ENCODE measurements at places on chromosomes 13 and 19.

DNA sequence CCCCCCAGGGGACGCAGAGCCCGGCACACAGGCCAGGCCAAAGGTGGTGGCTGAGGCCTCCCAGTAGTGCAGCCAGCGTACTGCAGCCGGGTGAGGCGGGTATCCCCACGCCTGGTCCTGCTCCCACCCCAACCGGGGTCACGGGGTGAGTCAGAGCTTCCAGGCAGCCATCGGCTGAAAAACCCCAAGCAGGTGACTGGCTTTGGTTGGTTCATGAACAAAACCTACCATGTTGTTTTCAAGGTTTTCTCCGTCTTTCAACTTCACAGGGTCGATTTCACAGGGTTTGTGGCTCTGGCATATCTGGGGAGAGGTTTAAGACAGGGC, 42.1 kb upstream of the C13orf46 start:
- no peak for DNase-seq

- no peak for DNase-seq
These were observed 302.9 kb downstream of the DCT start for GRCh38 chr13:94176561-94176960.

DNA sequence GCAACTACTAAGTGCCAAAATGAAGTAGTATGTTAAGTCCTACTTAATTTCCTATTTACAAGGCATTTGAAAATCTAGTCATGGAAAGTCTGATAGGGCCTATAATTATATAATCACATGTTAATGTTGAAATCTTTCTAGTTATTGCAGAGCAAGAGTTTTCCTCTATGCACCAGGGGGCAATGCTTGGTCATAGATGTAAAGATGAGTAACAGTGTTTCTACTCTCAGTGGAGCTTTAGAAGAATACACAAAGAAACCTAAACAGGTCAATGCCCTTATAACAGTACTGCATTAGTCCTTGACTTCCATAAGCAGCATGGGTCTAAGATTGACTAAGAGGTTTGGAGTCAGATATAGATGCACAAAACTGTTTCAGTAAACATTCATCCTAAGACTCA, 218.7 kb downstream of the KCTD12 start:
- DNase-seq, result no peak

DNA sequence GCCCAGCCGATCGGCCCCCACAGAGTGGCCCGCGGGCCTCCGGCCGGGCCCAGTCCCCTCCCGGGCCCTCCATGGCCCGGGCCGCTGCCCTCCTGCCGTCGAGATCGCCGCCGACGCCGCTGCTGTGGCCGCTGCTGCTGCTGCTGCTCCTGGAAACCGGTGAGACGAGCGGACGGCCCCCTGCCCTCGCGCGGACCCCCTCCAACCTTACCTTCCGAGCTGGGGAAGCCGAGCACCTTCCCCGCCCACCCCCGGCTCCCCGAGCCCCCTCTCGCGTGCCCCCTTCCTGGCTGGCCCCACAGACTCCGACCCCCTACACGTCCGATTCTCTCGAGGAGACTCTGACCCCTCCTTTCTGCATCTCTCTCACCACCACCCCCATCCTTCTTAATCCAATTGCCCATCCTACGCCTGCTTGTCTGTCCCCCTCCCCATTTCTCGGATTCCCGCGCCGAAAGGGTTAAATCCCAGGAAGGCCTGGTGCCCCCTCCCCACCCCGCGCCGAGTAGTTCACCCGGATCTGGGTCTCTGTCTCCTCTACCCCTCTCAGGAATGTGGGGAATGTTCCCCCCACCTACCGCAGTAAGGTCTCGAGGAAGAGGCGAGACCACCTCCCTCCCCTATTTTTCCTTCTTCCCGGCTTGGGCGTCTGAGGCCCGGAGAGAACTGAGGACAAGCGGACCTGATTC, 502 bp downstream of the NECTIN2 start:
- DNase-seq, result no peak

GRCh38 chr19:4638317-4638716, 999 bp upstream of the TNFAIP8L1 start:
- no peak for DNase-seq

DNA sequence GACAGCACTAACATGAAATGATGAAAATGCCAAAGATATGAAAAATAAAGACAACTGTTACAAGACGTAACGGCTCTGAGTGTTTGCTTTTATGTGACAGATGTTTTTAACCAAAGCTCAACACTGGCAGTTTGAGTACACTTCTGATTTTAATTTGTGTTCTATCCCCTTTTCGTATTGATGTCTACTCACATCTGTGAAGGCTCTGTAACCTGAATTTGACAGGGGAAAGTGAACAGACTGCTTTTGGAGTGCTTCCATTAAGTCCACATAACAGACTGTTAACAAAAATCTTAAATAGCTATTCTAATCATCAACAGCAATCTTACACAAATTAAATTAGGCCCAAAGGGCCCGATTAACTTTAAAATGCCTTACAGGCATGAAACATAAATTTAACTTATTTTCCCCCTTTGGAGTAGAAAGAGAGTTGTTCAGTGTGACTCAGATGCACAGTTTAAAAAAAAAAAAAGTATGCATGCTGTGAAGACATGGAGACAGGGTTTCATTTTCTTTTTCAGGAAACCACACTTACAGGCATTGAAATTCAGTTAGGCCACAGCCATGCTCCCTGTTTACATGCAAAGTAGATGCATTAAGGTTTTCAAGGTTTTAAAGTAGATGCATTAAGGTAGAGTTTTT, 16.3 kb upstream of the RNASEH2B start:
- DNase-seq, result no peak

- DNase-seq, result no peak
These were observed 119.1 kb downstream of the DLEU7 start for GRCh38 chr13:50724438-50724837.

GRCh38 chr13:112973577-112973951, 4.5 kb downstream of the MCF2L start:
- no peak for DNase-seq

- DNase-seq, result no peak
These were observed 70.8 kb downstream of the SHISA2 start for GRCh38 chr13:25981060-25981459.

DNA sequence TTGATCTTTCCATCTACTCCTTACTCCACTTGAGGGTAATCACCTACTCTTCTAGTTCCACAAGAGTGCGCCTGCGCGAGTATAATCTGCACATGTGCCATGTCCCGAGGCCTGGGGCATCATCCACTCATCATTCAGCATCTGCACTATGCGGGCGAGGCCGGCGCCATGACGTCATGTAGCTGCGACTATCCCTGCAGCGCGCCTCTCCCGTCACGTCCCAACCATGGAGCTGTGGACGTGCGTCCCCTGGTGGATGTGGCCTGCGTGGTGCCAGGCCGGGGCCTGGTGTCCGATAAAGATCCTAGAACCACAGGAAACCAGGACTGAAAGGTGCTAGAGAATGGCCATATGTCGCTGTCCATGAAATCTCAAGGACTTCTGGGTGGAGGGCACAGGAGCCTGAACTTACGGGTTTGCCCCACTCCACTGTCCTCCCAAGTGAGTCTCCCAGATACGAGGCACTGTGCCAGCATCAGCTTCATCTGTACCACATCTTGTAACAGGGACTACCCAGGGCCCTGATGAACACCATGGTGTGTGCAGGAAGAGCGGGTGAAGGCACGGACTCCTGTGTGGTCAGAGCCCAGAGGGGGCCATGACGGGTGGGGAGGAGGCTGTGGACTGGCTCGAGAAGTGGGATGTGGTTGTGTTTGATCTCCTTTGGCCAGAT, 2.7 kb upstream of the KLK2 start:
- no peak for DNase-seq

DNA sequence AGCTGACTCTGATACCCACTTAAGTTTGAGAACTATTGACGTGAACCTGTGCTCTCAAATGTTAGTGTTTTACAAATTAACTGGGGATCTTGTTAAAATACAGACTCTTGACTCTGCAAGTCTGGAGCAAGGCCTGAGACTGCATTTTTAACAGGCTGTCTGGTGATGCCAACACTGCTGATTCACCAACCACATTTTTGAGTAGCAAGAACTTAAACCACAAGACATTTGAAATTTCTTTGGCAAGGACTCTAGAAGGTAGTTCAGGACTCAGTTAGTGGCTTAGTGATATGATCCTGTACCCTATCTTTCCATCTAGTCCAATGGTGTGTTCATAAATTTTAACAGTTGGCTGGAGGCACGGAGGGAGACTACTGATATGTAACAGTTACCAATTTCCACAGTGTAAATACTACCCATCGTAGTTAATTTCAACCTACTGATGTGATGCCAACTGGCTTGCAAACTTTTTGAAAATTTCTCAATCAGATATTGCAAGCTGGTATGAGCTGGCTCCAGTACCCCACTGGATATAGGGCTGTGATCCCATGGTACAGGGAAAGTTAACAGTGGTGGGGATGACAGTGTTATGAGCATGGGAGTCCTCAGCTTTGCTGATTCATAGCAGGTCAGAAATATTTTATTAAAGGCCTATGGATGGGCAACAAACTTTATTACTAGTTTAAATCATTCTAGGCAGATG, 255.1 kb downstream of the TBC1D4 start:
- no peak for DNase-seq

- DNase-seq, result no peak
These were observed 1.4 kb downstream of the RETN start for GRCh38 chr19:7670150-7670783.

- DNase-seq, result no peak
These were observed 2743.3 kb upstream of the PCDH20 start for GRCh38 chr13:64158908-64159307.

DNA sequence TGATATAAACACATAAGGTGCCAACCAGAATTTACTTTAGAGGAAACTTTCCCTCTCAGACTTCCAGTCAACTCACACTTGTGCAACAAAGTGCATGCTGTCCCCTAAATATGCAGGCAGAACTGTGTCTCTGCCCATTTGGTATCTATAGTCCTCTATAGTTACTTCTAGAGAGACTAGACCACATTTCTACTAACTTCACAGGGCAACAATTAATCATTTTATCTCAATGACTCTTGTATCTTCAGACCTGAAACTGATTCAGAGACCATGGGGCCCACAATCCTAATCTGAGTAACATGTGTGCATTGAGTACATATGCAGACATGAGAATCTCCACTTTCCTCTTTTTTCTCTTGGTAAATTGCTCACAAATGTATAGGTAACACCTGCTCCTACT, 158.1 kb downstream of the ZNF486 start:
- DNase-seq, result no peak

DNA sequence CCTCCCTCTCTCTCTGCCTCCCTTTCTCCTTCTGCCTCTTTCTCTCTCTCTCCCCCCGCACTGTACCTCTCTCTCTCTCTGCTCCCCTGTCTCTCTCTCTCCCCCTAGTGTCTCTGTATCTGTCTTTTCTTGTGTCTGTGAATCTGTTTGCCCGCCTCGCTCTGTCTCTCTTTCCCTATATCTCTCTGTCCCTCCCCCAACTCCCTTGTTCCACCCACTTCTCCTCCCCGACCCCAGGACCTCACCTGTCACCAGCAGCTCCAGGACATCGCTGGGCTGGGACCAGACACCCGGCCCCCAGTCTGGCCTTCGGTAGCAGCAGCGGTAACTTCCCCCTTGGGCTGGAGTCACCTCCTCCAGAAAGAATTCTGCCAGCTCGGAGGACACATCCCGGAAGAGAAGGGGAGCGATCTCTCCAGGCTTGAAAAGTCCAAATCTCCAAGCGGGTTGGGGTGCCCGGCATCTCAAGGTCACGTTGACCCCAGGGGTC, 3.9 kb downstream of the OSCAR start:
- DNase-seq, result no peak

DNA sequence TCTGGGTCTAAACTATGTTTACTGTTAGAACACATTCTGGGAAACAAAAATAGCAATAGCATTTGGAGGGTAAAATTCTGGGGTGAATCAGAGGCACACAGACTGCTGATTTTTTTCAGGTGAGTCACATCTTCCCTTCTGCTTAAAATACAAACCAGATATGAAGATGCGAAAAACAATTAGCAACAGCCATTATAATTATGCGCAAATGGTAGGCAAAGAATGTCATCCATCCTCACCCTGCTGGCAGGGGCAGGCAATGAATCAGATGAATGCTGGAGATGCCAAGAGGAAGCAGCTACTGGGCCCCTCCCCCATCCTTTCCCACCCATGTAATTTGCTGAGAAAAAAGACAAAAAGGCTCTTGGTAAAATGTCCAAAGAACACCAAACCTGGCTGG, 282.9 kb downstream of the KLF5 start:
- no peak for DNase-seq

- no peak for DNase-seq
These were observed 19.9 kb downstream of the POMP start for GRCh38 chr13:28678809-28679208.

DNA sequence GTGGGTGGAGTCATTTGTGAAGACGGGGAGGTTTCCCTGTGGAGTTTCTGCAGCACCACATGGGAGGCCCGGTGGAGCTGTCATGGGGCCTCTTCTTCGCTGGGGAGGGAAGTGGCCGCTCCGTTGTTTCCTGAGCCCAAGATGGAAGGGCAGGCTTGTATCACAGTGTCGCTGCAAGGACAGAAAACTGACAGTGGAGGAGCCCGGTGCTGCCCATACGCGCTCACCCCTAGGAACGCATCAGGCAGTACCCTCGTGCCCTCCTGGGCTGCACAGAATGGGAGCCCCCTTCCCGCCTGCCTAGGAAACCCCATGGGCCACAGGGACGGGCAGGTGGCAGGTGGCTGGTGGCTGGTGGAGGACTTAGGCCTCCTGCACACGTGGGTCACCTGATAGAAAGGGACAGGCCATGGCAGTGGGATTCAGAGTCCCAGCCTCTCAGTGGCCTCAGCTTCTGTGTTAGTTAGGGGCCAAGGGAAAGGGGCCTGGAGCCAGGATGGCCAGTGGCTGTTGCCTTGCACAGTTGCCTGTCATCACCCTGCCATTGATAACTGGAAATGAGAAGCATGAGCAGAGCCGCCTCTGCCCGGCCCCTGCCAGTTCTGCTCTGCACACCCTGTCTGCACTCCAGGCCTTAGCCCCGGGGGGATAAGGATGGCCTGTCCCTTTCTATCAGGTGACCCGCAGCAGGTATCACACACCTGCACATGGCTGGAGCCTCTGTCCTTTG, 7.6 kb downstream of the COL4A2 start:
- no peak for DNase-seq

GRCh38 chr19:18349524-18350128, 9.2 kb downstream of the PGPEP1 start:
- DNase-seq, result no peak

- DNase-seq, result no peak
These were observed 535 bp downstream of the BSG start for GRCh38 chr19:572743-573518.

GRCh38 chr13:43303033-43303729, 279.8 kb downstream of the DNAJC15 start:
- no peak for DNase-seq

GRCh38 chr19:12806242-12807081, at the start of gene RNASEH2A:
Gene RNASEH2A, plus strand, starts transcription at chr19:12806584. Its CDS starts 90 bp downstream, at chr19:12806674.
- DNase-seq, result no peak

All from cortex of kidney (tissue), 1 donor.